Upper lobe of right lung (tissue), 1 donor: ENCODE measurements at places on chromosomes 5 and 9.
A peak's percentile ranks its signal among the peaks of the same experiment; 100 is the strongest.

DNA sequence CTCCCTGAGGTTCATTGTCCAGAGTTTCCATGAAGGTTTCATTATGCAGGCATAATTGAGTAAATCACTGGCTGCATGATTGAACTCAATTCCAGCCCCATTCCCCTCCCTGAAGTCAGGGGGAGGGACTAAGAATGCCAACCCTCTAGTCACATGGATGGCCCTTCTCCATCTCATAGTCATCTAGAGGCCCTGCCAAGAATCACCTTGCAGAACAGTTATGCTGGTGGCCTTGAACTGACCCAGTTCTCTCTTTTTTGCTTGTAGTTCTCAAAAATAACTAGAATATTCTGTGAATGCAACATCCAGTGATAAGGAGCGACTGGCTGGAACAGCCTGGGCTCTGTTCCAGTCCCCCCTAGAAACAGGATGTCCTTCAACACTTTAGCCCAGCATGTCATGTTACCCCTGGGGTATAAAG lies 31.7 kb downstream of the SLC35A4 start:
- DNase-seq, result no peak

DNA sequence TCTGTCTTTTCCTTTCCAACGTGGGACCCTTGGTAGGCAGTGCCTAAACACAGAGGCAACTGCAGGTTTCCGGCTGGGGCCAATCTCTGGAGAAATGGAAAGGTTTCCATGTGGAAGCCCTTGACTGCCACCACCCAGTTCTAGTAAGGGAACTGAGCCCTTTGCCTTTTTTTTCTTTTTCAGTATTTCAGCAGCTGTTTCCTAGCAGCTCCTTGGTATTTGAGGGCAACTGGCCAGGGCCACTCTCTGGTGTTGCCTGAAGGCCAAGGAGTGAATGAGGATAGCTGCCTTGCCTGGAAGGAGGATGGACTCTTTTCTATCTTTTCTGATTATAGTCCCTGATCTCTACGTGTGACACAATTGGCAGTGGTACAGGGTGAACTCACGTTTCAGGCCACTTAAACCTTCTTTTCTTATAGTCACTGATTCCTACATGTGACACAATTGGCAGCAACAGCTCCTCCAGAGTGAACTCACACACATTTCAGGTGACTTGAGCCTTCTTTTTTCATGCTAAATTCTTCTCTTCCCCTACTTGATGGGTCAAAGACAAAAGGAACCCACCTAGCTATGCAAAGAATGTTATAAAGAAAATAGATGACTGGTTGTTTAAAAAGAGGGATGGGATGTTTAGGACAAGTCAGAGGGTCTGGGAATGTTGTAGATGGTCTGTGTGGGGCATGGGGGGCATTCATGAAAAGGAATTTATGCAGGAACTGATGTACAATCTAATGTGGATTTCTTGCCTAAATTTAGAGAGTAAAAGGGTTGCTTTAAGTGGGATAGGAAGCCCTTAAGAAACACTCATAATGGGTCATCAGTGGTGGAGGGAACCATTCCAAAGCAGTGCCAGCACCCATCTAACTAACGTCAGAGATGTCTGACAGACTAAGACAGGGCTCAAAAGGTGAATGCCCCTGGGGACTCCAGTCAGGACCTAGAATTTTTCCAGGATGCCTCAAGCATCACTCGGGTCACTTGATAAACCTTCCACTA lies 190.1 kb downstream of the TMEM232 start:
- DNase-seq, result no peak

DNA sequence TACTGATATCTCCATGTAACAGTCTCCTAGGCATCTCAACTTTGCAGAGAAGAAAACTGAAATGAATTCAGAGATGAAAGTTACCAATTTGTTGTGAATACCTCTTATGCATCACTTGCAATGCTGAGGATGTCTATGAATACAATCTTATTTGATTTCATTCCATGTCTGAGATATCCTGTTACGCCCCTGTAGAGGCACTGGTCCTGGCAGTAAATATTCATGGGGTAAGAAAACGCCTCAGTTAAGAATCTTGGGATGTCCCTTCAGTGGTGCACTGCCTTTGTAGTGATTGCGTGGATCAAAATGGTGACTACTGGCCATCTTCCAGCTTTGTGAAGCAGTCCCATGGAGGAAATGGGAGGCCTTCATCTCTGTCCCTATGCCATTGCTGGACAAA lies 229.1 kb upstream of the C9orf72 start:
- DNase-seq, result no peak

DNA sequence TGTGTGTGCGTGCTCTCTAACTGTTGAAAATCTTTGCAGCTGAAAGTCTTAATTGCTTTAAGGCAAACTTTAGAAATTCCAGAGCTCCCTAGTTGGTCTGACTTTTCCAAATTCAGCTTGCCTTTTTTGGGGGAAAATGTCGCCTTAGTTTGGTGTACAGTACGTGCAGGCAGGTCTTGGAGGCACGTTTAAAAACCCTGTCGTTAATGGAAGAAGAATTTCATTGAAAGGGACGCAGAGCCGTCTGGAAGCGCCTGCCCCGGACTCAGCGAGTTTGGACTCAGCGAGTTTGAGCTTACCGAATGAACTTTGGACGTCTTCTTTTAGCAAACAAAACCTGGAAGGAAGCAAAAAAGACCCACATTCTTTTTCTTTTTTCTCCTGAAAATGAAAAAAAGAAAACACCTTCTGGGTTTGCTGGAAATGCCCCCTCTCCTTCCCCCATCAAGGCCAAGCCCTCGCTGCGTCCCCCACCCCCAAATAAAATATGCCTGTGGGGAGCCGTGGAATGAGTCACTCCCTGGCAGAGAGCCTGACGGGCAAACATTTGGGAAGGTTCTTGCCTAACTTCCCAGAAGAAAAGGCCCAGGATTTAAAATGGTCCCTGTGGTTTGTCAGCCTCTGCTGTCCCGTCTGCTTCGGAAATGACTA lies 1.5 kb downstream of the NEK6 start:
- peak; percentile 86 for DNase-seq

GRCh38 chr9:22389271-22389670 lies 57.4 kb upstream of the DMRTA1 start:
- DNase-seq, result no peak

DNA sequence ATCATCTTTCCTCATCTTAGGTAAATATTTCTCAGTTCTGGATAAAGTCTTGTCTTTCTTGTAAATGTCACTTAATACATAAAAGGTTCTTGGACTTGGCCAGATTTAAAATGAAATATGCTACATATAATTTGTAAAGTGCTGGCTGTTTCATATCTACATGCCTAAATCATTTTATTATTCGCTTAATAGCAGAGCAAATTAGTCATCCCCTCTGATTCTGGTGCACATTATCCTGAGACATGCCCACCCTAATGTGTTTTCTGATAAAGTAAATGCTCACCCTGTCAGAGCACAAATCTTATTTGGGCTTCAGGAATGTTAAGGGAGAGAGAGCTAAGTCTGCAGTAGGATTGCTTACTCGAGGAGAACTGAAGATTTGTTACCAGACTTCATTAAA lies 166.5 kb upstream of the IZUMO3 start:
- no peak for DNase-seq

- no peak for DNase-seq
Measured at GRCh38 chr5:57834829-57835608, 352.4 kb upstream of the ACTBL2 start.

- no peak for DNase-seq
Measured at GRCh38 chr5:89929173-89929572, 480.4 kb downstream of the CETN3 start.

GRCh38 chr5:124040799-124041198 lies 528.8 kb downstream of the CSNK1G3 start:
- no peak for DNase-seq

DNA sequence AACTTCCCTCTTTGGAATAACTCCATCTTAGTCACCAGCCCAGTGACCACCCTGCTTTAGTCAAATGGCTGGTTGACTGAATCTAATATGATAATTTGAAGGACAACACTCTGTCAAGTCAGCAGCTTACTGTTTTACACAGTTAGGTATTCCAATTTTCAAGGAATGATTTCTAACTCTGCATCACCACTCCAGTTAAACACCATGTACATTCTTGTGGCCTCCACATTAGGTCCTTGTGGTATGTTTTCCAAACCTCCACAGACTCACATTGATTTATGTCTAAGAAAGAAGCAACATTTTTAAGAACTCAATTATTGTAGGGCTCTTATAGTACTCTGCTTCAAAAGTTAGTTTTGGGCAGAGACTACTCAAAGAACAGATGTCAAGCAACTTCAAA lies 110.7 kb downstream of the TLE1 start:
- DNase-seq, result no peak

DNA sequence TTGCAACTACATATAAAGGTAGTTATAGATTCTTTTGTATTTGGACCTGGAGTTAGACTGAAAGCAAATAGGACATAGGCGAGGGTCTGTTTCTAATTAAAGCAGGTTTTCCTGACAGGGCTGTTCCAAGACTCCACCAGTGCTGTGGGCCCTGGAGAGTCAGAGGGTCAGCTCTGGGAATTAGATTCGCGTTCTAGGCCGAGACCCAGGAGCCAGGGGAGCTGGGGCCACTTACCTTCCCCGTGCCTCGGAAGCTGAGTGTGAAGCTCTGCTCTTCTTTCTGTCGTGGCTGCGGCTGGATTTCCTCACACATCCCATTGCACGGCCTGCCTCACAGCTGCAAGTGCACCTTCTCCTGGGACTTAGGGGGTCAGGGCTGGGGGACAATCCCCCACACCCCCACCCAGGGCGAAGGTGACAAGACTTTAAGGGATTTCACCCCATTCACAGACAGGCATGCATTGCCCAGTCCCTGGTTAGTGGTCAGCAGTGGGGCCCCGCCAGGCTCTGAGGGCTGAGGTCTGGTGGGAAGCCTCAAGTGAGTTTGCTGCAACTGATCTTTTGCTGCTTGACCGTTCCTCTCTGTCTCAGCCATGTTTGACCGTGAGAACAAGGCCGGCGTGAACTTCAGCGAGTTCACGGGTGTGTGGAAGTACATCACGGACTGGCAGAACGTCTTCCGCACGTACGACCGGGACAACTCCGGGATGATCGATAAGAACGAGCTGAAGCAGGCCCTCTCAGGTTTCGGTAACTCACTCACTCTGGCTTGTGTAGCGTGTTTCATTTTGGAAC lies 15.3 kb upstream of the AHRR start:
- peak; percentile 46 for DNase-seq

- DNase-seq, result no peak
Measured at GRCh38 chr5:119743927-119744326, 114.6 kb downstream of the FAM170A start.

DNA sequence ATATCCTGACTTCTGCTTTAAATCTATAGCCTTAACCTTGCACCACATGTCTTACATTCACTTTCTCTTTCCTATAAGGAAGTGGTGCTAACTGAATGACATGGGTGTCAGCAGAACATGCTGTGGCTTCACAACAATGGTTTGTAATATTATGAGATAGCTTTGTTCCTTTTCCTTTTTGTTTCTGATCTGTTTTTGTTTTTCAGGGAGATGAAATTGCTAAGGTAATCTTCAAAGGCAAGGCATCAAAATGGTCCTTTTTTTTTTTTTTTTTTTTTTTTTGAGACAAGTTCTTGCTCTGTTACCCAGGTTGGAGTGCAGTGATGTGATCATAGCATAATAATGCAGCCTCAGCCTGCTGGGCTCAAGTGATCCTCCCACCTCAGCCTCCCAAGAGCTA lies 53.6 kb upstream of the RANBP6 start:
- no peak for DNase-seq

- DNase-seq, result peak; percentile 33
Measured at GRCh38 chr9:138112791-138113600, 235.4 kb downstream of the CACNA1B start.

GRCh38 chr9:84593352-84593751 lies 76.2 kb upstream of the NTRK2 start:
- no peak for DNase-seq

DNA sequence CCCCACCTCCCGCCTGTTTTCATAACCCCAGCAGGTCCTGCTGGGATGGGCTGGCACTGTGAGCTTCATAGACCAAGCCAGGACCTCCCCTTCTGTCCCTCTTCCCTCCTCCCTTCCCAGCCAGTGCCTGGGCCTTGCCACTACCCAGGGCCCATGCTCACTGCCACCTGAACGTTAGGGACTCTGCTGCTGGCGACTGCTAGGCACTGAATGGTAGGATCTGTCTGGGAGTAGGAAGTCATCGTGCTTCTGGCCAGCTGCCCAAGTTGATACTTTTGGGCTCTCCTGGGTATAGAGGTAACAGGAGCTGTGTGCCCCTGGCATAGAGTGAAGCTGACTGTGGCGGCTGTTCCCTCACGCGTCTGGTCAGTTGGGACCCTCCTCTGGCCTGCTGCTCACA lies 8.4 kb downstream of the TRIM41 start:
- no peak for DNase-seq

DNA sequence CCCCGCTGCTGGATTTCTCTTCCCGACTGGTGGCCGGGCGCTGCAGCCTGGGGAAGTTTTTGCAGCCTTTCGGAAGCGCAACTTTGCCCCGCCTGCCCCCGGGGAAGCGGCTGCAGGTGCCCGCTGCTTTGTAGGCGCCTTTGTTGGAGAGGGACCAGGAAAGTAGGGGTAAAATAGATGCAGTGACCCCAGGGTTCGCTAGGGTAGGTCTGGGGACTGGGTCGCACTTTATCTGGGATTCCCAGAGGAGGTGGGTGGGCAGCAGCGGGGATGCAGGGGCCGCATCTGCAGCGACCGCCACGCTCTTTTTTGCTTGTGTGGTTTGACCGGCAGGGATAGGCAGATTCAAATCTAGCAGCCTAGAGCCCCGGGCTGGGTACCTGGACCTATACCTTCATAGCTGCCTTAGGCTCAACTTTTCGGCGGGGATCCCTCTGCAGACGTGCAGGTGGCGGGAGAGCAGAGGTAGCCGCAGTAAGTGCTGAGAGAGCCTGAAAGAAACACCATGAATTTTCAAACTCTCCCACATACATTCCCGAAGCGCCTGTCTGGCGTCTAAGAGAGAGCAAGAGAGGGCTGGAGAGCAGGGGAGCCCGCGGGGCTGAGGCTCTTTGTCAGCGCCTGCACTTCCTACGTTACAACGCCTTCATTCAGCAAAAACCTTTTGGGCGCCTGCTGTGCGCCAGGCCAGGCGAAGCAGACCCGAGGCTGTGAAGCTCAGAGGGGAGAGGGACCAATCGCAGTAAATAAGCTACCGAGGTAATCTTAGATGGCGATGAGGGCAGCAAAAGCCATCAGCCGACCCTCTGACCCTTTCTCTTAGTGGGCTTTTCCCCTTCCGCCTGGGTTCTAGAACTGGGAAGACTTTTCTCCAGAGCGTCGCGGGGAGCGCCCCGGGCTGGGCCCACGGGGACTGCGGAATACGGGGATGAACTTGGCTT lies 642 bp downstream of the SV2C start:
- DNase-seq, result no peak

DNA sequence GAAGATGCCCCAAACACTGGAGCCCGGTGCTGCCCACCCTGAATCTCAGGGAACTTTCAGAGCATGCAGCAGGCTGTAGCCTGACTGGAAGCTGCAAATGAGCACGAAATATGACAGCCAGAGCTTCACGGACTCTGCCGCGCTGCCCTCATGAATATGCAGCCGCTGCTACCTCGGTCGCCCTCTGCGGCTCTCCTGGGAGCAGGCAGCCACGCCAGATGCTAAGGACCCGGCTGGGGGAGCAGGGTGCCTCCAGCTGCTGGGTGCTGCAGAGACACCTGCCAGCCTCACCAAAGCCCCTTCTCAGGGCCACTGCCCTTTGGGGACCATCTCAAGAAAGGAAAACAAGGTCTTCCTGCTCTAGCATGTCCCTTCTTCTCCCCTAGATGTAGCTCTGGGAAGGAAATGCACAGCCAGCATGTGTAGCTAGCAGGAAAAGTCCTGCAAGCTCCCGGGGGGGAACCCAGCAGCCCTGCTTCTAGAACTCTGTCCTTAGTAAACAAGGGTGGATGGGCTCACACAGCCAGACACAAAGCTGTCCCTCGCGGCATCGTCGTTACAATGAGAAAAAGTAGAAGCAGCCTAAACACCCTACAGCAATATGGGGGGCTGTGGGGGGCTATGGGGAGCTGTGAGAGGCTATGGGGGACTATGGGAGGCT lies 56.8 kb upstream of the OLFM1 start:
- DNase-seq, result peak; percentile 19

GRCh38 chr9:135217836-135218235 lies 130.4 kb downstream of the OLFM1 start:
- DNase-seq, result peak; percentile 51
